ENCODE measurements at places on chromosomes 1 and 21.

DNA sequence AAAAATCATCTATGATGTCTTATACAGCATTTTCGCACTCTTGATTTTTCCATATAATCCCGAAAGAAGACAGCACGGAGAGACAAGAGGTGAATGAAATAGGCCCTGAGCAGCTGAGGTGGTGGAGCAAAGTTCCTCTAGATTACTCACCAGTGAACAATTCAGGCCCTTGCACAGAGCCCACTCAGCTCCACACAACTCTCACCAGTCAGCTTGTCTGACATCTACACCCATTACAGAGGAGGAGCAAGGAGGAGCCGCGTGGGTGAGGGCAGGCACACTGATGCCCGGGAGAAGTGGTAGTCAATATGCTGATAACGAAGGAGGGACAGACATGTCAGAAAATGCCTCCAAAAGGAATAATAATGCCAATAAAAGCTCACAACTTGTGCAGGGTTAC, 59.9 kb downstream of the DNM3 start:
- no peak for DNase-seq

DNA sequence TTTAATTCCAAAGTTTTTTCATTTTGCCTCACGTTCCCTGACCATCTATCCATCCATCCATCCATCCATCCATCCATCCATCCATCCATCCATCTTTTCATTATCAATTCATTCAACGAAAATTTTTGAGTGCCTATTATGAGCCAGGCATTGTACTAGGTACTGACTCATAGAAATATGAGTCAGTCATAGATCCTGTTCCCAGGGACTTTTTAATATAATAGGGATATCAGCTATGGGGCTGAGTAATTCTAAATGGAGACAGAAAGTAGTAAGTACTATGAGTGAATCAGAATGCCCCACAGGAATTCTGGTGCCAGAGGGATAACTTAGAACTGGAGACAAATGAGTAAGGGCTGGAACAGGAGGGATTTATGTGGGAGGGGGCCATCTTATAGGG, 49.8 kb upstream of the GNG12 start:
- no peak for DNase-seq

DNA sequence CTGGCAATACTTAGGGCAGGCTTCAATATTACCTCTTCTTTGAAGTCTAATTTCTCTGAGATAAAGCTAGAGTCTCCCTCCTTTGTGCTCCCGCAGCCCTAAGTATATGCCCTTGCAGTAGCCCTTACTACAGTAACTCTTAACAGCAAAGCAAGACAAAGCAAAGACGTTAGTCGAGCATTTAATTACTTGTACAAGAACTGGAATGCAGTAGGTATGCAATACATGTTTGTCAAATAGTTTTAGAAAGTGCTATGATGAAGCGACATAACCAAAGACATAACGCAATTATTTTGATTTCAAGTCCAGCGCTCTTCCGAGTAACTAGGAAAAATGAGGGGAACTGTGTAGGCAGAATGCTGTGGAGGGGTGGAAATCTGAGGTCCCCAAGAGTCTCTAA, 1.6 kb downstream of the P3H1 start:
- DNase-seq = no peak

DNA sequence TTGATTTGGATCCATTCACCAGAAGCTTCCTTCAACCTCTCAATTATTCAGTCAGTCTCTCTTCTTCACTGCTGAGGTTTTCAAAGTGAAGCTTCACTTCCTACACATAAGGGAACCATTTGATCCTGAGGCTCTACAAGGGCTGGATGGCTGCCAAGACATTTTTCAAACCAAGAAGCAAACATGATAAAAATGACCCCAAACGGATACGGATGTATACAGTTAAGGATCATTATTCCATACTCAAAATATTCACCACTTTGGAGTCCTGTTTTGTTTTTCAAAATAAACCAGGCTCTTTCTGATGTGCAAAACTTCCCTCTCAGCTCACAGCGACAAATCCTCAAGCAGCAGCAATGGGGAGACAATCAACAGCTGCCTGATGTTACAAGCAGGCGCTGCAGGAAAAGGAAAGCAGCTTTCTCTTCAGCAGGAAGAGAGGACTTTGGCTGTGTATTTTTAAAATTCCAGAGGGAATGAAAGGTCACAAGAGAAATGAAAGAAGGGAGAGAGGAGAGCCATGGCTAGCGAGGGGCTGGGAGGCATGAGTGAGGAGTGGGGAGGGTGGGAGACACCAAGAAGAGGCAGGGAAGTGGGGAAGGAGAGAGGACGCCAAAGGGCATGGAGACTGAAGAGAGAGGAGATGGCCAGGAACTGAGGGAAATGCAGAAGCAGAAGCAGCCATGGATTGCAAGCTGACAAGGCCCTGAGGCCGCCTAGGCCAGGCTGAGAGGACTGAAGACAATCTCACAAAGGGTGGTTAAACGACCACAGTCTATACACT, 145.4 kb downstream of the SLC45A1 start:
- DNase-seq = peak; percentile 28

GRCh38 chr1:180428782-180429695, 73.3 kb downstream of the ACBD6 start:
- DNase-seq = no peak

GRCh38 chr1:53343831-53344668, 16.2 kb upstream of the LRP8 start:
- DNase-seq = no peak

DNA sequence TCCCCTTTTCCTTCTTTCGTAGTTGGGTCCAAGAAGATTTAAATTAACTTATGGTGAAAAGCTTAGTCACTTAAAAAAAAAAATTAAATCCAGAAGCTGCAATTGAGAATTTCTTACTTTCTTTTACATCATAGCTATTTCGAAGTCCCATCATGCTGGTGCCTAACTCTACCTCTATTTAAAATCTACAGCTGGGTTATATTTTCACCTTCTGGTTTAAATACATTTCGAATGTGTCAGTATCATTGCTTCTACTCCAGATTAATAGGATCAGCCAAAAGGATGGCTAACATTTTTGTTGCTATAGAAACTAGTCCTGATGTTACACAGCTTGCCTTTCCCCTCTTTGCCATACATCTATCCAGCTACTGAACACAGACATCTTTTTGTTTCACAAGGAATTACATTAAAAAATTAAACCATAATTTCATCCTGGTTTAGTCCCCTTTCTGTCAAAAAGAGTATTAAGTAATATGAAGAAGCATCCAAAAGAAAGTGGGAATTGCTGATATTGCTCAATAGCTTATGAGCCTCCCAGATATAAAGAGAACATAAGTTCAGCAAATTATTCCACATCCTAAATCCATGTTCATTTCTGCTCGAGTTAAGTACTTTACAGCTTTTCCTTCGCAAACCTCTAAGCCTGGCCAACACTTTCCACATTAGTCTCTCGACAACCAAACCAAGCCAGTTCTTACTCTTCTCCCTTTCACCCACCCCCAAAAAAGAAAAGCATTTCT, 396.7 kb upstream of the DAB1 start:
- DNase-seq = no peak

- no peak for DNase-seq
These were observed 38.6 kb downstream of the C8B start for GRCh38 chr1:56927171-56927570.

- no peak for DNase-seq
These were observed 219.5 kb downstream of the HLX start for GRCh38 chr1:221098471-221099405.

GRCh38 chr21:18677632-18678031, 274.0 kb upstream of the TMPRSS15 start:
- DNase-seq = no peak

DNA sequence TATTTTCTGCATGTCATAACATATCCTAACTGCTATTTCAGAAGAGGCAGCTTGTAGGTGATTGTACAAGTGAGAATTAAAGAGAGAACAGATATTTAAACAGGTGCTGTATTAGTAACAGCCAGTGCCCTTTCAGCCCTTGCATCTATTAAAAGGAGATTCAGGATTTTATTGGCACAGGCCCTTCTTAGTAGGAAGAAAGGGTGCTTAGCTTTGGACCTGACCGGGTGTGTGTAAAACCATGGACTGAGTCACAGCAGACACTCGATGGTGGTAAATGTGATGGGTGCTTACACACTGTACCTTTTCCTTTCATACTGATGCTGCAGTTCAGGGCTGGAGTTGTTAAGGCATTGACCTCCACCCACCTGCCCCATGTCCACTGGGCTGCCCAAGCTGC, 12.7 kb upstream of the CD101 start:
- no peak for DNase-seq

DNA sequence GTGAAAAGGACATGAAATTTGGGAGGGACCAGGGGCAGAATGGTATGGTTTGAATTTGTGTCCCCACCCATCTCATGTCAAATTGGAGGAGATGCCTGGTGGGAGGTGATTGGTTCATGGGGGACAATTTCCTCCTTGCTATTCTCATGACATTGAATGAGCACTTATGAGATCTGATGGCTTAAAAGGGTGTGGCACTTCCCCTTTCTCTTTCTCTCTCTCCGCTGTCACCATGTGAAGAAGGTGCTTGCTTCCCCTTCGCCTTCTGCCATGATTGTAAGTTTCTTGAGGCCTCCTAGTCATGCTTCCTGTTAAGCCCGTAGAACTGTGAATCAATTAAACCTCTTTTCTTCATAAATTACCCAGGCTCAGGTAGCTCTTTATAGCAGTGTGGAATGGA, 7.6 kb upstream of the GBP4 start:
- DNase-seq = no peak

DNA sequence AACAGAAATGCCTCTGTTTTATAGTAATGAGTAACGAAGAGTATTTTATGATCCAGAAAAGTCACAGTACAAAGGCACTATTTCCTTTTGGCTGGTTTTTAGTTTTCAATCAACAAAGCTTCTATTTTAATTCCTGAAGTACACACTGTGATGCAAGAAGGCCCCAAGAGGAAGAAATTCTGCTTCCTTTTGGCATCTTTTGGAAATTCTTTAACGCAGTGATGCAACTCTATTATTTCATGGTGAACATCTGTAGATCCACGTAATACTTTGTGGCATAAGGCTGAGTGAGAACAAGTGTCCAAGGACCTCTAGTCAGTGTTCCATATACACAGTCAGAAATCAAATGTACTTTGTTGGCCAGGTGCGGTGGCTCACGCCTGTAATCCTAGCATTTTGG, 137.5 kb downstream of the TGFB2 start:
- DNase-seq = no peak

- DNase-seq = no peak
These were observed 46.7 kb downstream of the LPGAT1 start for GRCh38 chr1:211783897-211784296.

DNA sequence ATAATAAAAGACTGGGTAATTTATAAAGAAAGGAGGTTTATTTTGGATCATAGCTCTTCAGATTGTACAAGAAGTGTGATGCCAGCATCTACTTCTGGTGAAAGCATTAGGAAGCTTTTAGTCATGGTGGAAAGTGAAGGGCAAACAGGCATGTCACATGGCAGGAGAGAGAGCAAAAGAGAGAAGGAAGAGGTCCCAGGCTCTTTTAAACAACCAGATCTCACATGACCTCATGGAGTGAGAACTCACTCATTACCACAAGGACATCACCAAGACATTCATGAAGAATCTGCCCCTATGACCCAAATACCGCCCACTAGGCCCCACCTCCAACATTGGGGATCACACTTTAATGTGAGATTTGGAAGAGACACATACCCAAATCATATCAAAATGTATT, 10.0 kb downstream of the RPTN start:
- DNase-seq = no peak

GRCh38 chr1:47993416-47993740, 3.8 kb downstream of the TRABD2B start:
- DNase-seq = no peak

DNA sequence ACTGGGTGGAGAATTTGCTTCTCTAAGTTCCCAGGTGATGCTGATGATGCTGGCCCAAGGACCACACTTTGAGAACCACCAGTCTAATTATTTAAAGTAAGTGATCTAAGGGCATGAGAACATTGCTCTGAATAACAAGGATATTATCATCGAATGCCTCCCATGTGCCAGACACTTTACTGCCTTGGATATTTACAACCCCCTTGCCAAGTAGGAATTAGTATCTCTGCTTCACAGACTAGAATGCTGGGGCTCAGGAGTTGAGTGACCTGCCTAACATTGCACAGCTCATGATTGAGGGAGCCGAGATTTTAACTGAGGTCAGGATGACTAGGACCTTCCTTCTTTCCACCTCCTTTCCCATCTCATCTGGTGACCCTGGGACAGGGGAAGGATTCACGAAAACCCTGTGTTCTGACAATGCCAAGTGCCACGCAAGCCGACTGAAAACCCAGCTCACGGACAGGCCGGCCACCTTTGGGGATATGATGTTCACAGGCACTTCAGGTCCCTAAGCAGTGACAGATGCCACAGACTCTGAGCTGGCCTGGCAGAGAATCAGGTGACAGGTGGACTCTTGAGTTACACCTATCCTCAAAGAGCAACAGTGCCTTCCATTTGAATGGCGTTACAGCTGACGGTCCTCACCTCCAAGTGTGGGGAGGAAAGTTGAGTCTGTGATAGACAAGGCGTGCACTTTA, 230.7 kb downstream of the TOMM20 start:
- no peak for DNase-seq

- DNase-seq = no peak
These were observed 116.7 kb downstream of the CDC7 start for GRCh38 chr1:91617285-91617765.

GRCh38 chr1:16677552-16678431, 11.0 kb upstream of the RNU1-3 start:
- no peak for DNase-seq

- DNase-seq = no peak
These were observed 40.0 kb upstream of the DSCAM start for GRCh38 chr21:40886931-40887330.

DNA sequence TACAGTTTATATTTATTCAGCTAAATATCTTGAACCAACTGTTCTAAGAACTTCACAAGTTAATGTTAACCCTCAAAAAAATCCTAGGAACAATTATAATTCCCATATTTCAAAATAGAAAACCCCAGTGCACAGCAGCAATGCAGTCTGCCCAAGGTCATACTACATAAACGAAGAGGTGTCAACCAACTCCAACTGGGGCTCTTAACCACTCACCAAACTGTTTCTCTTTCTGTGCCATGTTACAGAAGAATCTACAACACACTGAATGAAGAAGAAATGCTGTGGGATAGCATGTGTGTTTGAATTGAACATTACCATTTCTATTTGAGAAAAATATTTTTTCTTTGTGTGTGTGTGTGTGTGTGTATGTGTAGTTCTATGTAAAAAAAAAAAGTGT, 35.7 kb downstream of the EIF4G3 start:
- DNase-seq = no peak

GRCh38 chr1:44347280-44347679, 7.8 kb downstream of the ERI3 start:
- DNase-seq = no peak

- DNase-seq = no peak
These were observed 40.5 kb downstream of the PATJ start for GRCh38 chr1:61782771-61783170.

GRCh38 chr1:16175610-16176553, 20.0 kb upstream of the EPHA2 start:
- DNase-seq = peak; percentile 39

- no peak for DNase-seq
These were observed 5.7 kb downstream of the KCNQ4 start for GRCh38 chr1:40789342-40789598.

GRCh38 chr1:156892190-156893047, 1.1 kb upstream of the PEAR1 start:
- DNase-seq = peak; percentile 76
